NCI-H69 (cell line): ENCODE measurements at places on chromosomes 7 and 10.

DNA sequence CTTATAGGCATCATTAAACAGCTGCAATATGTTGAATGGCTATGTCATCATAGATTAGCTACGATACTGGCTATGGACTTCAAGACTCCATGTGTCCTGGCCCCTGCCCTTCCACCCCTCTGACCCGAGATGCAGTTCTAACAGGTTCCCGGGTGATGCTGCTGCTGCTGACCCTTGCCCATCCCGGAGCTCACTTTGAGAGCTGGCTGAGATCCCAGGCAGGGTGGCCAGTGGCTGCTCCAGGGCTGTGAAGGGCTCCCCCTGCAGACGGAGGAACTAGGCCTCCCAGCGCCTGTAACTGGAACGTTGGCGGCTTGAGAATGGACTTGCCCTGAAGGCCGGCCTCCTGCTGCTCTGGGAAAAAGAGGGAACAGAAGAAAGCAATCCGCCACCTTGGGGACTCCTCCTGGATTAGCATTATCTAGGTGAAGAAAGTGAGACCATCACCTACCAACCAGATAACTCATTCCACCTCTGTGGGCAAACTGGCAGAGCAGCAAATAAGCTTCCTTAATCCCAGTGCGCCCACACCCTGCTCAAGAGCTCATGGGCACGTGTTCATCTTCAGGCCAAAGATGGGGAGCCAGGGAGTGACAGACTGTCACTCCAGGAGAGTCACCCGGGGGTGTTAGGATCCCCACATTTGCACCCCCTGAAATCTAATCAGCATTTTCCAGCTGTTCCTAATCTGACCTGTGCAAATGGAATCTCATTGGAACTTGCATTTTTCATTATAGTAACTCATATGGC is 56.8 kb downstream of the PARP12 start:
- DNase-seq: peak; percentile 67

- no peak for DNase-seq
Observed at GRCh38 chr10:93226619-93227018, 152.9 kb downstream of the CYP26A1 start.

- no peak for DNase-seq
Observed at GRCh38 chr7:149021725-149022062, 6.6 kb downstream of the PDIA4 start.

DNA sequence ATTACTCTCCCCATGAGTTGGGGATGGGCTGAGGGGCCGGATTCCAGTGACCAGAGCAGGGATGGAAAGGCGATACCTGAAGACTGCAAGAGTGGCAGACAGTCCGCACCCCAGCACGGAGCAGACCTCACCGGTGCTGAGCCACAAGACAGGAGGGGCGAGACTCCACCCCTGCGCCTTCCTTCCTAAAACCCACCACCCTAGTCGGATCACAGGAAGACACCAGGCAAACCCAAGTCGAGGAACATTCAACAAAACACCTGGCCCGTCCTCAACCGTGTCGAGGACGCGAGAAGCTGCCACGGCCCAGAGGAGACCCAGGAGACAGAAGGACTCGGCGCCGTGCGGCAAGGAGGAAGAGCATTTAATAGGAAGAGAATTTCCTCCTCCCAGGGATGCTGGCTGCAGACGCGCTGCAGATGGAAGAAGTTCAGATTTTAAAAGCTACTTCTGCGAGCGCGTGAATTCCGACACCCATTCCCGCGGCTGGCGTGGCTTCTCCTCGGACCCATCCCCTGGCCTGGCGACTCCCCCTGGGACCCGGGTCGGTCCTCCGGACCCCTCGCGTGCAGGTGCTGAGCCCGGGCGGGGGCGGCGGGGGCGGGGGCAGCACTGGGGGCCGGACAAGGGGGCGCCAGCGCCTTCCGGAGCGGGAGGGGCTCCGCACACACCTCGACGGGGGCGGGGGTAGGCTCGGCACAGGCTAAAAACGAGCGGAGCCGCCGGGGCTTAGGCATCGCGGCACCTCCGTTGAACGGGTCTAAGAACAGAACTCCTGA is 563 bp upstream of the UTF1 start:
- DNase-seq: no peak

GRCh38 chr7:79412915-79413314 is 40.6 kb downstream of the MAGI2 start:
- DNase-seq: no peak

GRCh38 chr10:129388435-129388834 is 78.6 kb upstream of the MGMT start:
- no peak for DNase-seq

DNA sequence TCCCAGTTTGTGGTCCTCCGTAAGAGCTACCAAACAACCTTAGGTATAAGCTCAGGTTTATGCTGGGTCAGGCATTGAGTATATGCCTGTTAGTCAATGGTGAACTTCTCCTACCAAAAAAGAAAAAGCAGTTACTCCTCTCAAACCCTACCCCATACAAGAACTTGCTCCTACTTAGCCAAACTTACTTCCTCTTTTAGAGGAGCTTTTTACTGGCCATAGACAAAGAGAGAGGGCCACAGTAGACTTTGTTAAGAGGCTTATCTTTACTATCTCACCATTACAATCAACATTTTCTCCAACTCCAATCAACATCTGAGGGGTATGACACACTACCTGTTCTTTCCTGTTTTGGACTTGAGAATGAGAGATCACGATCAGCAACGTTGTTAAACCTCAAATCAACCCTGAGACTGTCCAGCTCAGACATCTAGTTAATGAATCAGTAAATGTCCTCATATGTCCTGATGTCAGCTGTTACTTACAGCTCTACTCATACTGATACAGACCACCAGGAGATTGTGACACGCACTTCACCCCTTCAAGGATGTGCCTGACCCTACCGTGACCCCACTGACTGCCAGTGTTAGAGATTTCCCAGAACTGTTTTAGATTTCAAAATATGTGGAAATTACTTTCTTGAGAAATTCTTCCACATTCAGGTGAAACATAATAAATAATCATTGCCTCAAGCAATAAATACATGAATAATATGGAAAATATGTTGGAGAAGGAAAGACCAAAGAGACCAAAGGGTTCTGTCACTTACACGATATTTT is 18.4 kb upstream of the CCDC71L start:
- DNase-seq: no peak

DNA sequence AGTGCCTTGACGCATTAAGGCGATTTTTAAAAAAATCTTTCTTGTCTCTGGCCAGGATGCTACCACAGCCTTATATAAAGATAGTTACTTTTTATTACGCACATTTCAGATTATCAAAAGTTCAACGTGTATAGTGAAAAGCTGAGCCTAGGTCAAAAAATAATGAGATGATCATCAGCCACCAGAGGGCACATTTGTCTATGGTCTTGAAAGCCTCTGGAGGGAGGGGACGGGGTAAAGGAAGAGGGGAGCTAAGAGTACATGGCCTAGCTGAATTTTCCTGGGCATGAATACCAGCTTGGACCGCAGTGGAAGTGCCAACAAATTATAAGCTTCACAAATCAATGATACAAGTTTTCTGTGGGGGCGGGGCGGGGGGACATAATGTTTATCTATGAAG is 285.9 kb upstream of the SMIM30 start:
- DNase-seq: peak; percentile 79

GRCh38 chr7:140153666-140154161 is 23.1 kb downstream of the KDM7A start:
- no peak for DNase-seq

DNA sequence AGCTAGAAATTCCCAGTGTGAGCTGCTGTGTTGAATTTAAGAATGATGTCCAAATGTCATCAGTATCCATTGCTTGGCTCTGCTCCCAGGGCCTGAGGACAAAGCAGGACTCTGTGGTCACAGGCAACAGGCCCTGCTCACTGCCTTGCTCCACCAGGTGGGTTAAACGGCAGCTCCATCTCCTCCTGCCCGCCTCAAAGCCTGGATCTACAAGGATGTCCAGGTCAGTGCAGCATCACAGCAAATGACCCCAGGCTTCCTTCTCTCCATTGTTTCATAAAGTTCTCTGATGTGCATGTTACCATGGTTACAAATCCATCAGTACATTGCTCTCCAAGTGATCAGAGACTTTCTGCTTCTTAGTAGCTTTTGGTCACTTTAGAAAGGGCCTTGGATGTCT is 322.0 kb upstream of the ZNF32 start:
- no peak for DNase-seq

DNA sequence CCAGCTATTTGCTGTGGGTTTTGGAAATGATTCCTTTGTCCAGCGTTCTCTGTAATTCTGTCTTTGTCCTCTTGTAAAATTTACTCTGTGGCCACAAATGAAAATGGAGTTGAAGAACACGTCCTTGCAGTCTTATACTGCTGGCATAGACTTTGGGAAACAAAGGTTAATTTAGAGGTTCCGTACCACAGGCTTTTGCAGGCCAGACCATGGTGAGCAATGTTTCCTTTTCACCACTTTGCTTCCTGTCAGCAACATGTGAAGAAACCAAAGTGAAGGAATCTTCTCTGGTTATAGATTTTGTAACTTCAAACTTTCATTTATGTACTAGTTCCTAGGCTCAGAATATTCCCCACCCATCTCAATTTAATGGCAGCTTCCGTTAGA is 488.5 kb downstream of the MDFIC start:
- DNase-seq: no peak

GRCh38 chr7:157576415-157576814 is 239.6 kb downstream of the DNAJB6 start:
- DNase-seq: no peak

GRCh38 chr7:140298213-140298612 is 100.1 kb downstream of the SLC37A3 start:
- no peak for DNase-seq

DNA sequence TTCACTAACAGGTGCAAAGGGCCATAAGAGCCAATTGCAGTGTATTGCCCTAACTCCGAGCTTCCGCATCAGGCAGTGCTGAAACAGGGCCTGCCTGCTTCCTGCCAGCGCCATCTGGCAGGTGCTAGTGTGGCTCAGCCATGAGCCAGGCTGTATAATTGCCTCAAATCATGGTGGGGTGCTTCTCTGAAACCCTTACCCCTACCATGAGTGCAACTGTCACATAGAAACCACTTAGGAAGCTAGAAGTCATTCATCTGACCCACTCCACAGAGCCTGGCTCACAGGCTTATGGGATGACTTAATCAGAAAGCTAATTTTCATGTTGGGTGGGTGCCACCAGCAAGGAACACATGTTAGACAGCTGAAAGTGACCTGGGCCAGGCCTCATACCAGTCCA is 133.3 kb upstream of the LAMB4 start:
- DNase-seq: peak; percentile 88

- DNase-seq: no peak
Observed at GRCh38 chr7:156773966-156774365, 119.0 kb downstream of the LMBR1 start.

GRCh38 chr10:123513870-123514269 is 152.3 kb upstream of the GPR26 start:
- no peak for DNase-seq

GRCh38 chr10:52322323-52322722 is 8.2 kb downstream of the DKK1 start:
- DNase-seq: no peak

DNA sequence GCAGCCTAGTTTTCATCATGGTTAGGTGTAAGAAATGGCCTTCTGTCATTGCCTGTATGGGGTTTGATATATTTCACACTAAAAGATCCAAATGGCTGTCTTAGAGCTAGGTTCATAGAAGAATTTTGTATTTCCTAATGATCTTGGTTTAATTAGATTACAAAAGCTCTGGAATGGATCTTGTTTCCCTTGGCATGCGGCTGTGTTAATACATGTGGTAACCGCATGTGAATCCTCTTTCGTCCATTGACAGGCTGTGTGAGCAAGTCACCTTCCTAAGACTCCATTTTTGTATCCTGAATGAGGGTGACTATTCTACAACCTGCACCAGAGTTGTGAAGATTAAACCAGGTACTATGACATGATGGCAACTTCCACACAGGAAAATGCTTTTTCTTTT is 12.4 kb upstream of the FZD1 start:
- DNase-seq: no peak

- peak; percentile 56 for DNase-seq
Observed at GRCh38 chr10:51770709-51771108, 71.3 kb upstream of the CSTF2T start.

DNA sequence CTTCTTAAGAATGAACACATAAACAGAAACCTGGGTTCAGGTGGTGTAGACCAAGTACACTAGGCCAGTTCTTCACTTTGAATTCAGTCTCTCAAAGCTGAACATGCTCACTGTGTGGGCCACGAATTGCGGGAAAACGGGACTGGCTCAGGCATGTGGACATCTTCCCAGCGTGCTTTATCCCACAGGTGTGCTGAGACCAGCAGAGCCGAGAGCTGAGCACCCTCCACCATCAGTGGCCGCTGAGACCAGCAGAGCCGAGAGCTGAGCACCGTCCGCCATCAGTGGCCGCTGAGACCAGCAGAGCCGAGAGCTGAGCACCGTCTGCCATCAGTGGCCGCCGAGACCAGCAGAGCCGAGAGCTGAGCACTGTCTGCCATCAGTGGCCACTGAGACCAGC is 265.4 kb downstream of the DNAJB6 start:
- no peak for DNase-seq

- peak; percentile 14 for DNase-seq
Observed at GRCh38 chr7:31059551-31059950, 7.4 kb downstream of the ADCYAP1R1 start.

- DNase-seq: peak; percentile 94
Observed at GRCh38 chr7:13989126-13989948, at the start of gene ETV1. Gene ETV1 (minus strand): TSS chr7:13989666. CDS start chr7:13989052, 614 bp downstream.

- no peak for DNase-seq
Observed at GRCh38 chr7:159070431-159071148, 74.1 kb downstream of the VIPR2 start.

- DNase-seq: peak; percentile 62
Observed at GRCh38 chr10:121800831-121801230, 127.0 kb downstream of the ATE1 start.

- DNase-seq: peak; percentile 39
Observed at GRCh38 chr7:144063710-144064109, 5.9 kb upstream of the OR2A25 start.

- no peak for DNase-seq
Observed at GRCh38 chr10:104340641-104341040, 2.4 kb upstream of the ITPRIP start.

GRCh38 chr10:49318028-49318427 is 19.1 kb downstream of the C10orf71 start:
- DNase-seq: no peak

- DNase-seq: peak; percentile 12
Observed at GRCh38 chr7:139973101-139974050, 89.4 kb downstream of the PARP12 start.

DNA sequence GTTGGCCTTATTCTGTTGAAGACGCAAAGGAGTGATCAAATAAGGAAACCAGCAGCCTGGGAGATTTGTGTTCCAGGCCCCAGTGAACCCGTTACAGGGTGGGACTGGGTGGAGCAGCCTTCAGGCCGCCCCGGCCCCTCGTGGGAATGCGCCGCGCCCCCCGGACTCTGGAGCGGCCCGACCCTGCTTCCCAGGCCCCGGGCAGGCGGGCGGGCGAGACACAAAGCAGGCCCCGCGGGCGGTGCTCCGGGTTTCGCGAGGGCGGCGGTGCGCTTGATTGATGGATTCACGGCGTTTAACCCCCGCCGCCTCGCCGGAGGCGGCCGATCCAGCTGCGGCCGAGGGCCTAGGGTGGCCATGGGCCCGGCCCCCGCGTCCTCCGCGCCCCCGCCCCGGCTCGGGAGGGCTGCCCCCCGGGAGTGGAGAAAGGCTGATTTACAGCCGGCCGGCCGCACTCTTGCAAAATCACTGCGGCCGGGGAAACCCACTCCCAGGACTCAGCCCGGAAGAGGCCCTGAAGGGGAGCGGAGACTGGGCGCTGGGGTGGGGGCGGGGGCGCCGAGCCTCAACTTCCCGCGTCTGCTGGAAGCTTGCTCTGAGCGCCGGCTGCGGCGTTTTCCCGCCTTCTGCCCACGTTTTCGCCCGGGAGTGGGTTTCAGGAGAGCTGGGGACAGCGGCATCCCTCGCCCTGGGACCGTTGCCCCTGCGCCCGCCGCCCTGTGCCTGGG is 299.6 kb upstream of the NFE2L3 start:
- DNase-seq: peak; percentile 74

GRCh38 chr7:326809-327232 is 36.9 kb downstream of the FOXL3 start:
- DNase-seq: no peak
